ENCODE measurements at places on chromosomes 7 and 10. TPM values are rescaled to one million over a fixed set of nuclear protein-coding genes. Genes with fewer than 3 reads are reported as not detected.

The GPC2 gene
- total RNA-seq: 0.64 TPM

DNA sequence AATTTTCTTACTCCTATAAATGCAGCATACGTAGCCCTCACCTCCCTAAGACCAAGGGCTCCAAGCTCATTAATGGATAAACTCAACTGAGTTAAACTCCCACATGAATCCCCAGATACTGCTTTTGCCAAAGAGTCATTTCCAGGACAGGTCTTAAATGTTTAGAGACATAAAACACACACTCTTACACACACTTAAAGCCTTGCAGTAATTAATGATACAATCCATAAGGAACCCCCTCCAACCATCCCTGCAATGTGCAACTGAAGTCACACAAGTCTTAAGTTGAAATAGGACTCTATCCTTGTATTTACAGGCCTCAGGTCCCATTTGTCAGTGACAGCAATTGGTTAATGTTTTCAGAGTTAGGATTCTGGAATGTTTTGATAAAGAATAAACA, 194.1 kb downstream of the FANK1 start:
- DNase-seq: no peak

The AKR1B1 gene
- total RNA-seq: 89.9 TPM

GRCh38 chr7:41886262-41886900, 183.5 kb upstream of the INHBA start:
- DNase-seq: no peak

DNA sequence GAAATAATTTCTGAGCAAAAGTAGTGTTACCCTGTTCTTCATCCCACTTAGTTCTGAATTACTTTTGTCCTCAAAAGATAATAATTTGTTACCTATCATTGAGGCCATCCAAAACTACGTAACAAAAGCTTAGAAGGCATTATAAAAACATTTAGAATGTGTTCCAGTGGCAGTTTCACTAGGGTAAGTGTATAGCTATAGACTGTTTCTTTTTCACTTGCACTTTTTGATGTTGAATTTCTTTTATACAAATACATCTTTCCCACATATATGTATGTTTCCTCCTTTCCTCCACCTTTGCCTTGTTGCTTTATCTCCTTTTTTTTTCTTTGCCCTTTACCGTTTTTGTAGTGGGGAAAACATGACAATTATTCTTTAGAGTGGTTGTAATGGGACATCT, 33.5 kb downstream of the CAPZA2 start:
- no peak for DNase-seq
